B cell (primary cell): ENCODE measurements at places on chromosomes 6 and 20. TPM values are rescaled to one million over a fixed set of nuclear protein-coding genes. Genes with fewer than 3 reads are reported as not detected.
A peak's percentile ranks its signal among the peaks of the same experiment; 100 is the strongest.

The EPPIN gene
- not detected in 2 replicates for total RNA-seq

GRCh38 chr6:114342086-114342825 lies 567 bp downstream of the HS3ST5 start:
- peak; percentile 5 for DNase-seq

- DNase-seq = no peak
Observed at GRCh38 chr20:49248301-49248700, 29.1 kb downstream of the DDX27 start.

The HCRTR2 gene
- not detected in 2 replicates for total RNA-seq

The TRIM15 gene
- total RNA-seq = not detected in 2 replicates

DNA sequence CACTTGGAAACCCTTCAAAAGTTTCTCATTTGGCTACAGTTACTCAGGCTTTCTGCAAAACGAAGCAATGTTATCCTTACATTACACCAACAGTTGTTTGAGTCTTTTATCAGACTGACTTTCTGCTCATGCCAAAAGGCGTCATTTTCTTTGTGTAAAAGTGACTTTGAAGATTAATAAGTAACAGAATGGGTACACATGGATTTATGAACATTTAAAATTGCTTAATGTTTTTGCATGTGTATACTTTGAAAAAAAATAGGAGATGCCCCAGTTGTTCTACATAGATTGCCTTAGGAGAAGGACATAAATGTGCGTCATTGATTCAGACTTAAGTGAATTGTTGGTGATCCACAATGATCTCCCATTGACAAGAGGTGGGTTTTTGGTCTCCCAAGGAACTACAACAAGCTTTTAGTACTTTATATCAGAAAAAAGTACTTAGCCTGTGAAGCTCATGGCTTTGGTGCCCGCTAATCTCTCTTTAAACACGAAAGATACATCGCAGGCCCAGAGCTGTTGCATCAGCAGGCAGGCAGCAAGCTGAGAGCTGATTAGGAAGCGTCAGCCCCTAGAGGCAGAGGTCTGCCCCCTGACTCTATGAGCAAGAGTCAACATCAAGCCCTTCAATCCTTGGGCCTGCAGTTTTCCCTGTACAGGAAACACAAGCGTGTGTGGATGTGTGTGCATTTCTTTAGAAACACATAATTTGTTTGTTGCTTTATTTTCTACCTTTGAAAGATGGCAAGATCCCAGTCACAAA lies 45.9 kb downstream of the SLC22A3 start:
- DNase-seq = no peak

The NHLRC1 gene
- total RNA-seq = 1.0 and 1.1 TPM in 2 replicates

The GCNT2 gene
- 32.1 and 38.1 TPM in 2 replicates for total RNA-seq

- DNase-seq = no peak
Observed at GRCh38 chr6:67141005-67141404, 1434.0 kb upstream of the EYS start.

DNA sequence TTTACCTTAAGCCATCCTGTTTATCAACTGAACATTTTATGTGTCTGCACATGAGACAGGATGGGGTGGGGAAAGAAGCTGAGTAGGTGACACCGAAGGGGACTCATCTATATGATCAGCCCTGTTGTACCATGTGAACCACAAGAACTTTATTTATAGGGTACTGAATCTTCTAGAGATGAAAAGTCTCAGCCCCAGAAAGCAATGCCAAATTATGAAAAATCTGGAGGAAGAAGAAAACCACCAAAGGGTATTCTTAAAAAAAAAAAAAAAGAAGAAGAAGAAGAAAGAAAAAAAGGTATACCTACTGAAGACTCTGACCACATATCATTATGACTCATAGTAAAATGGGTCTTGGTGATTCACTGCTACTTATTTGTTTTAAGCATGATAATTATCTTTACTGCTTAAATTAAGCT lies 39.8 kb upstream of the HBS1L start:
- no peak for DNase-seq

- no peak for DNase-seq
Observed at GRCh38 chr6:7568021-7568420, 22.0 kb upstream of the SNRNP48 start.

The PDE10A gene
- not detected in 2 replicates for total RNA-seq

The BEND6 gene
- not detected in 2 replicates for total RNA-seq

GRCh38 chr6:111599259-111599658 lies 6.4 kb downstream of the TRAF3IP2 start:
- no peak for DNase-seq

GRCh38 chr20:61682996-61683681 lies 382.5 kb downstream of the TAF4 start:
- DNase-seq = no peak

The KIAA0408 gene
- 0.34 and 0.64 TPM in 2 replicates for total RNA-seq

GRCh38 chr20:10501402-10501801 lies 66.3 kb downstream of the SLX4IP start:
- no peak for DNase-seq

DNA sequence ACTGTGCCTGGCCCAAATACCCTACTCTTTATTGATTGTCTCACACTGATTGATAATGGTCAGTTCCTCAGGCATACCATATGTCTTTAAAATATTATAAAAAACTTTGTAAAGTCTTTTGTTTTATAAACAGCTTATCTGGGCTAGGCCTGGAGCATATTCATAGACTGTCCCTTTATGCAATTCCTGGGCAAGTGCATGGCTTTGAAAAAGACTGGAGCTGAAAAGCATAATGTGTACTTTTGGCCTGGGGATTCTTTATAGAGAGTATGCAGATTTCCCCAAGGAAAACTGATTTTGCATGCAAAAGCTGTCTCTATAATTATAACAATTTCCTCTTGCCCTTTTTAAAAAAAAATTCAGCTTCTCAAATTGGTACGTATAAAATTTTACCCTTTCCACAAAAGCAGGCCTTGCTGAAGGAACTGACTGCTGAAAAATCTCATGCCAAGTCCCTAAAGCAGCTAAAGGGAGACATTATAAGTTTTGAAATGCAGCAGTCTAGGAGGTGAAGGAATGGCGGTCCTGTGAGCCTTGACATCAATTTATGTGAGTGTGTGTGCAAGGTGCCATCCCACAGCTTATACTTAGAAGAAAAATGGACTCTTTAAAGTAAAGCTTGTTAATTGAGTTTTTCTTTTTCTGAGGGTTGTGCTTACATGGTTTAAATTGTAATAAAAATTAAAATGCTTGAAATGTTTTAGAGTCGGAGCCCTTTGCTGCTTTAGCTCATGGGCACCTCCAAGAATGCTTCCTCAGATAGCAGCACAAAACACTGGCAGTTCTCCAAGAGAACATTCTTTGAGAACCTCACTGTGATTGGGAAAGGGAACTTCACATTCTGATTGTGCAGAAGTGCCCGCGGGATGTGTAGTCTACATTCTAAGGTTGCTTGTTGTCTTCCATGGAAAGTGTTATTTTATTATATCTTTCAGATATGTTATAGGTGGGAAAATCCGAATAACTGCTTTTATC lies 43.9 kb downstream of the PLCB4 start:
- DNase-seq = no peak

The CLPSL1 gene
- not detected in 2 replicates for total RNA-seq
